Cardiac fibroblast (primary cell): ENCODE measurements at places on chromosomes 7 and 10.

- no peak for DNase-seq
These were observed 253.2 kb upstream of the C7orf33 start for GRCh38 chr7:148337246-148337965.

DNA sequence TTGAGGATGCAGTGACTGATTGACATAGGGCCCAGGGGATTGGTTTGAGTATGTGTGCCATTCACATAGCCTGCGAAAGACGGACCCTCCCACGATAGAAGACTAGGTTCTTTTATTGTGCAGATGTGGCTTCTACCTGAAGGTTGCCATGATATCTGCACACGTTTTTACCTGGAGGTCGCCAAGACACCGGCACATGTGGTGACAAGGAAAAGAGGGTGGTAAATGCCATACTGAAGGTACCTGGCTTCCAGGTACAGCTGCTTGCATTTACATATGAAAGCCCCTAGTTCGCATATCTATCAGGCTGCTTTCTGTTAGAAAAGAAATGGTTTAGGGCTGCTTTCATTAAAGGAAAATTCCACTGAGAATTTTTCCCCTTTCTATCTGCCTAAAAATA is 43.6 kb downstream of the ZNF22 start:
- DNase-seq = no peak

- no peak for DNase-seq
These were observed 1.0 kb downstream of the SMNDC1 start for GRCh38 chr10:110303681-110304080.

DNA sequence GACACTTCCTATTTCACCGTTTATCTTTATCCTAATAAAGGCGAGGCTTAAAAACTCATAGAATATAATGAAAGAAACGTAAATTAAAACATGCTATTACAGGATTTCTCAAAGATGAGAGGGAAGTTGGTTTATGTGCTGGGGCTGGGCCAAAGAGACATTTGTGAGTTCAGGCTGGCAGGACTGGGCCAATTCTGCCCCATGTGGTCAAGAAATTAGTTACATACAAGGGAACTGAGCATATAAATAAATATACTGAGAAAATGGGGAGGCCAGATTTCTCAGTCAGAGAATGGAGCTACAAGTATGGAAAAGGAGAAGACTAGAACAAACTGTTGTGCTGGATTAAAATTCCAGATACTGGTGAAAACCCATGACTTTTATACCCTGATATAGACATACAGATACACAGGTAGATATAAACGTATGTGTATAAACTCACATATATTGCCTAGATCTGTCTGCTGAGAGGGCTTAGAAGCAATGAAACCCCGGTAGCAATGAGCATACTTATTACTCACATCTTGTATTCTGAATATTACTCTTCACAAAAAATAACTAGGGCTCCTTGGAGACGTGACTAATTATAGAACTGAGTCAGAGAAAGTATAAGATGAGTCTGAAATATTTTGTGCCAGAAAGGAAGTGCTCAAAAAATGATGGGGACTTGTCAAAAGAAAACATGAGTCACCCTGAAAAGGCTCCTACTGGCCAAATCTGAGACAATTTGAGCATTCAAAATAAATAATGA is 155.7 kb upstream of the FGFR2 start:
- peak; percentile 93 for DNase-seq

- peak; percentile 48 for DNase-seq
These were observed 478.0 kb downstream of the KCNMA1 start for GRCh38 chr10:77159538-77160110.
